ENCODE measurements at places on chromosomes 13 and 19.

GRCh38 chr19:43420954-43421353 is 6.3 kb downstream of the TEX101 start:
- no peak for DNase-seq

DNA sequence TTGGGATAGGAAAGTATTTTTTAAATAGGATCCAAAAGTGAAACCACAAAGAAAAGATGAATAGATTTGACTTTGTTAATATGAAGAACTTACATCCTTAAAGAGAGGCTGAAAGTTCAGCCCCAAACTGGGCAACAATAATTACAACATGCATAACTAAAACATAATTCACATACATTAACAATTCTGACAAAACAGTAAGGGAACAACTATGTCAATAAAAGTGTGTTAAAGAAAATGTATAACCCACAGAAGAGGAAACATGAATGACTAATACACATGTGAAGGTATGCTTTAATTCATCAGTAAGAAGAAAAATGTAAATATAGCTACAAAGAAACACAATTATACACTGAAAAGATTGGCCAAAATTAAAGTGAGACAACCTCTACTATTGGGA is 1597.6 kb upstream of the MIR17HG start:
- no peak for DNase-seq

- DNase-seq, result no peak
Observed at GRCh38 chr19:48102870-48103751, 7.5 kb downstream of the PLA2G4C start.

DNA sequence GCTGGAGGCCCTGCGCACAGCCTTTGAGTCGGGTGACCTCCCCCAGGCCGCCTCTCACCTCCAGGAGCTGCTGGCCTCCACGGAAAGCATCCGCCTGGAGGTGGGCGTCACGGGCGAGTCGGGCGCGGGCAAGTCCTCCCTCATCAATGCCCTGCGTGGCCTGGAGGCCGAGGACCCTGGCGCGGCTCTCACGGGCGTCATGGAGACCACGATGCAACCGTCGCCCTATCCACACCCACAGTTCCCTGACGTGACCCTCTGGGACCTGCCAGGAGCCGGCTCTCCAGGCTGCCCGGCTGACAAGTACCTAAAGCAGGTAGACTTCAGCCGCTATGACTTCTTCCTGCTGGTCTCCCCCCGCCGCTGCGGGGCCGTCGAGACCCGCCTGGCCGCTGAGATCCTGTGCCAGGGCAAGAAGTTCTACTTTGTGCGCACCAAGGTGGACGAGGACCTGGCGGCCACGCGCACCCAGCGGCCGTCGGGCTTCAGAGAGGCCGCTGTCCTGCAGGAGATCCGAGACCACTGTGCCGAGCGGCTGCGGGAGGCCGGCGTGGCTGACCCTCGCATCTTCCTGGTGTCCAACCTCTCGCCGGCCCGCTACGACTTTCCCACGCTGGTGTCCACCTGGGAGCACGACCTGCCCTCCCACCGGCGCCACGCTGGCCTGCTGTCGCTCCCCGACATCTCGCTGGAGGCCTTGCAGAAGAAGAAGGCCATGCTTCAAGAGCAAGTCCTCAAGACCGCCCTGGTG is 2.9 kb downstream of the IRGC start:
- no peak for DNase-seq

DNA sequence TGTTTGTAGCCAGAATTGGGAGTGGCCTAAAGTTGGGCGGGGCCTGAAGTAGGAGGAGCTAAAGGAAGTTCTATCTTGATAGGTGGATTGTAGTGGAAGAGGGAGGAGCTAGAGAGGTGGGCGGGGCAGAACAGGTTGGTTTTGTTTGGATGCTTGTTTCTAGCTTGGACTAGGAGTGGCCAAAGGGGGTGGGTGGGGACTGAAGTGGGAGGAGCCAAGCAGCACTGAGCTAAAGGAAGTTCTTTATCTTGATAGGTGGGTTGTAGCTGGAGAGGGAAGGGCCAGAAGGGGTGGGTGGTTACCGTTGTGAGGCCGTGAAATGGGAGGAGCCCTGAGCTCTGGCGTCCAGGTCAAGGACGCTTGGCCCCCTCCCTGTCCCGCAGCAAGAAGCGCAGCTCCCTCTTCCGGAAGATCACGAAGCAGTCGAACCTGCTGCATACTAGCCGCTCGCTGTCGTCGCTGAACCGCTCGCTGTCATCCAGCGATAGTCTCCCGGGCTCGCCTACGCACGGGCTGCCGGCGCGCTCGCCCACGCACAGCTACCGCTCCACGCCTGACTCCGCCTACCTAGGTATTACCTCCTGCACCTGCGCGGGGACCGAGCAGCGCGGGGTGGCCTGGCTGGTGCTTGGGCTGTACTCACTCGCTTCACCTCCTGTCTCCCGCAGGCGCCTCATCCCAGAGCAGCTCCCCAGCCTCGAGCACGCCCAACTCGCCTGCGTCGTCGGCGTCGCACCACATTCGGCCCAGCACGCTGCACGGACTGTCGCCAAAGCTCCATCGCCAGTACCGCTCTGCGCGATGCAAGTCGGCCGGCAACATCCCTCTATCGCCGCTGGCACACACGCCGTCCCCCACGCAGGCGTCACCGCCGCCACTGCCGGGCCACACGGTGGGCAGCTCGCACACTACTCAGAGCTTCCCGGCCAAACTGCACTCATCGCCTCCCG is 8.0 kb downstream of the DNASE2 start:
- DNase-seq, result no peak

DNA sequence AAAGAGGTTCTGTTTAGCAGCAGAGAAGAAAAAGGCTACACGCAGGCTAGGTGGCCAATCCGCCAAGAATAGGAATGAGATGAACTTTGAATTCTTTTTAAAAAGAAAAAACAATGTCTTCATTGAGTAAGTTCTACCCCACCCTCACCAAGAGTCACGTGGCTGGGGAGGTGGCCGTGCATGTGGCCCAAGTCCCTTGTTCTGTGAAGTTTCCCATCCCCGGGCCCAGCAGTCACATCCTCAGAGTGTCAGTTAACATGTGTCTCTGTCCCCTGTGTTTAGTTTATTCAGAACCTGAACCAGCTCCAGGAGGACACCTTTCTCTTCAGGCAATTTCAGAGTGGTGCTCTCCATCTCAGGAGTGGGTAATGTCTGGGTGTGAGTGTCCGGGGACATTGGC is 57.1 kb upstream of the MCF2L start:
- no peak for DNase-seq

- DNase-seq, result no peak
Observed at GRCh38 chr13:102487330-102487729, 85.5 kb upstream of the FGF14 start.

DNA sequence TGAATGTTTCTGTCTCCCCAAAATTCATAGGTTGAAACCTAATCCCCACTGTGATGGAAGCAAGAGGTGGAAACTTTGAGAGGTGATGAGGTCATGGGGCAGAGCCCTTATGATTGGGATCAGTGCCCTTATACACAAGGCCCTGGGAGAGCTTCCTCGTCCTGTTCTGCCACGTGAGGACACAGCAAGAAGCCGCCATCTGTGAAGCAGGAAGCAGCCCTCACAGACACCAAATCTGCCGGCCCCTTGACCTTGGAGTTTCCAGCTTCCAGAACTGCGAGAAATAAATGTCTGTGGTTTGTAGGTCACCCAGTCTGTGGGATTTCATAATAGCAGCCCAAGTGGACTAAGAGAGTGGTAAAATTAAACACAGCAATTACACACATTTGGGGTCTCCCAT is 737.4 kb downstream of the UQCRFS1 start:
- DNase-seq, result no peak

DNA sequence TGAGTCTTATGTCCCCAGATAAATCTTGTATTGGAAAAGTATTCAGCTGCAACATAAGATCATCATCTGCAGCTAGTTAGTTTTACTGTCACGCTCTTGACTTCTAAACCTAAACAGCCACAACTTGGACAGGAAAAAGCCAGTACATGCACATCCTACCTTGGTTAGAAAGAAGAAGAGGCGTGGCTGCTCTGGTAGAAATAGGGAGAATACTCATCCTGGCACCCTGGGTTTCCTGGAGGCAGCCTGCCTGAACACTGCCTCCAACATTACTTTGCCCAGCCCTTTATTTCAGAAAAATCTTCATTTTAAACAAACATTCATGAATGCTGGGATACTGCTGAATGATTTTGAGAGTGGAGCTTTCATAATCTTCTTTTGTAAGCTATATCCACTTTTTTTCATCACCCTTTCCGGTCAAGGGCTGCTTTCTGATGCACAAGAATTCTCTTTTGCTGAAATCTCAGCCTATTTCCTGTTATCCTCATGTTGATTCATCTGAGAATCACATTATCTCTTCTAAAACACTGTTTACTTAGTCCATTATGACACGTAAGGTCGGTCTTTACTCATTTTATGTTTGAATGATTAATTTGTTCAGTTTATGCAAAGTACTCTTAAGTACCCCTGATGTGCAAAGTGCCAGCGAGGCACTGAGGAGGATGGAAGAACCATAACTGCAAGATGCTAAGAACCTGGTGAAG is 55.2 kb downstream of the STARD13 start:
- DNase-seq, result no peak

DNA sequence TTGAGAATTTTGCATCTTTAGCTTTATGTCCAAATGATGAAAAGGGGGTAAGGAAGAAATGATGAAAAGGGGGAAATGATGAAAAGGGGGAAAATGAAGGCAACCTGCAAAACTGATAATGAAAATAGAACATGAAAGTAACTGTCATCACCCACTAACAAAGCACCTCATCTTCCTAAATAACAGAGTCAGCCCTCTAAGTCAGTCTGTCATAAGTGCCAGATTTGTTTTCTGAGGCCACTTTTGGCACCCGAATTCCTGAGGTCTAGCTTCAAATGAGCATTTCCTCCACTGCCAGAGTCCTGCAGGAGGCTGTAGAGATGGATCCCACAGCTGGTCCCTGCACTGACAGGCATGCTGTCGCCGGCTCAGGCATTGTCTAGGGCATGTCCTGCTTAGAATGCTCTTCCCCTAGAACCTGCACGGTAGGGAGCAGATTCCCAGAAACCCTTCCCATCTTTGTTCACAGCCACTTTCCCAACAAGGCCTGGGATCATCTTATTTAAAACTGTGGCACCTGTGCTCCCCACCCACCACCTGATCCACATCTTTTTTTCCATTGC is 25.3 kb downstream of the RAP2A start:
- DNase-seq, result no peak

- DNase-seq, result peak; percentile 41
Observed at GRCh38 chr19:18469069-18469846, 31.3 kb upstream of the ISYNA1 start.

GRCh38 chr13:70255406-70255991 is 147.2 kb upstream of the KLHL1 start:
- no peak for DNase-seq

GRCh38 chr13:42815681-42816080 is 34.3 kb downstream of the FAM216B start:
- no peak for DNase-seq

DNA sequence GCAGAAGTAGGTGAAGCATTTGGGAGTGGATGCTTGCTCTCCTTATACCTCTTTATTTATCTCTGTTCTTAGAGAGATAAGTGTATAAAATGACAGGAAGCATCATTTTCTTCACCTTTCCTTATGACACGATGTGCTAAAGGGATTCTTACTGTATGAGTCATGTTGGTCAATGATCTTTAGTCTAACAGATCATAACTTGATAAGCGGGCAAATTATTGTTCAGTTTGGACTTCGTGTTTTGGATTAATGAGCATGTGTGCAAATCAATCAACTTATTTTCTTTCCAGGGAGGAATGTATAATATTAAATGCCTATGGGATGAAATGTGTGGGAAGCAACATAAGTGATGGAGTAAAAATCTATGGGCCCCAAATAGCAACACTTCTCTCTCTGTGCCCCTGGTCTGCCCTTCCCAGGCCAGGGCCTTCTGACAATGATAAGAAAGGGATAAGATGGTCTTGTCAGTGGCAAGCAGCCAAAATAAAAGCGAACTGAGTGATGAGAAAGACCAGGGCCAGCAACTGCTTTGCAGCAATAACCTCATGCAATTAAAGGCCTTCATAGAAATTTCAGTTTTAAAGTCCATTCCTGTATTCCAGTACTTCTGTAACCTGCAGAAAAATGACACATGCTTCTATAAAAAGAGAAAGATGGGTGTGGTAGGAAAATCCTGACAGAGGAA is 61.4 kb downstream of the SLC10A2 start:
- no peak for DNase-seq

- no peak for DNase-seq
Observed at GRCh38 chr19:37309834-37310575, 60.9 kb upstream of the ZNF527 start.

- DNase-seq, result no peak
Observed at GRCh38 chr19:46134527-46134926, 10.0 kb upstream of the IGFL3 start.

DNA sequence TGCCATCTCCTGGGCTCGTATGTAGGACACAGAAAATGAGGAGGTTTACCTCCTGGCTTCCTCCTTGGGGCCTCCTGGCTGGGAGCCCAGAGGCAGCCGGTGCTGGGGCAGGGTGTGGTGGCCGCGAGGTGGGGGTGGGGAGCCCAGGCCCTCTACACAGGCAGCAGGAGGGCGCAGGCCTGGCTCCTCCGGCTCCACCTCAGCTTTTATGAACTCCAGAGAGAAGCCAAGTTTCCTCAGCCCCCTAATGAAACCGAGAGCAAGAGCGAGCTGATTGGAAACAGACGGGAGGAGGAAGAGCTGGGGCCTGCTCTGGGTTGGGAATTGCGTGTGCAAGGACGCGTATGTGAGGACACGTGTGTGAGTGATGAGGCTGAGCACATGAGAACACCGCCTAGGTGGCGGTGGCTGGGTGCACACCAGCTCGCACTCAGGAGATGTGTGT is 23.1 kb downstream of the LYL1 start:
- DNase-seq, result no peak

DNA sequence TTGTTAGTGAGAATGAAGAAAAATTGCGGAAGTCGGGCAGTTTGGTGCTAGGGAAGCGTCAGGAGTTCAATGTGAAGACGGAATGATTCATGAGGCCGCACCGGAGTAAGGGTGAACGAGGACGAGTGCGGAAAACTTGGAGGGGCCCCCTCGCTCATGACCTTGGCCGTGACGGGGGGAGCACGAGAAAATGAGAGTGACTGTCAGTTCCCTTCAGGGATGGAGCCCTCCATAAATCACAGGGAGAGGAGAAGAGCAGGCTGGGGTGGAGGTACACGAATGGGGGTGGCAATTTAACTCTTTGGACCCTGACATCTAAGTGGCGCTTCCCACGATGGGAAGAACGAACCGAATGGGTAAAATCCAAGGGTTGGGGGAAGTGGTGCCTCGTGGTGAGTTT is 486.4 kb downstream of the TSHZ3 start:
- DNase-seq, result no peak

DNA sequence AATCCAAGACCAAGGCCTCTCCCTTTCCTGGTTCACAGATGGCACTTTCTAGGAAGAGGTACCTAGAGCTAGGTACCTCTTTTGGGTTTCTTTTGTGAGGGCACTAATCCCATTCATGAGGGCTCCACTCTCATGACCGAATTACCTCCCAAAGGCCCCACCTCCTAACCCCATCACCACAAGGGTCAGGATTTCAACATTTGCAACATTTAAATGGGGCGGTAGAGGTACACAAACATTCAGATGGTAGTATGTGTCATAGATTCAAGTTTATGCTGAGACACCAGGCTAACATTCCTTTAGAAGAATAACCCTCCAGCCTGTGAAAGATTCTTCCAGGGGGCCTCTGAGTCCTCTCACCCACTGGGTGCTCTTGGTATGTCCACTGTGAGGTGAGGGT is 116.3 kb downstream of the FOXO1 start:
- no peak for DNase-seq
